ENCODE measurements at places on chromosomes 11 and 22. TPM values are rescaled to one million over a fixed set of nuclear protein-coding genes. Genes with fewer than 3 reads are reported as not detected.

- H3K27ac ChIP-seq, result peak overlapping the region; percentile 95
- H3K36me3 ChIP-seq, result peaks cover 40% of the 10 kb centered on the region
- no peak for DNase-seq
Measured at GRCh38 chr22:39429916-39430575, 26.8 kb upstream of the MGAT3 start.

Gene APOL5
- total RNA-seq, result not detected

DNA sequence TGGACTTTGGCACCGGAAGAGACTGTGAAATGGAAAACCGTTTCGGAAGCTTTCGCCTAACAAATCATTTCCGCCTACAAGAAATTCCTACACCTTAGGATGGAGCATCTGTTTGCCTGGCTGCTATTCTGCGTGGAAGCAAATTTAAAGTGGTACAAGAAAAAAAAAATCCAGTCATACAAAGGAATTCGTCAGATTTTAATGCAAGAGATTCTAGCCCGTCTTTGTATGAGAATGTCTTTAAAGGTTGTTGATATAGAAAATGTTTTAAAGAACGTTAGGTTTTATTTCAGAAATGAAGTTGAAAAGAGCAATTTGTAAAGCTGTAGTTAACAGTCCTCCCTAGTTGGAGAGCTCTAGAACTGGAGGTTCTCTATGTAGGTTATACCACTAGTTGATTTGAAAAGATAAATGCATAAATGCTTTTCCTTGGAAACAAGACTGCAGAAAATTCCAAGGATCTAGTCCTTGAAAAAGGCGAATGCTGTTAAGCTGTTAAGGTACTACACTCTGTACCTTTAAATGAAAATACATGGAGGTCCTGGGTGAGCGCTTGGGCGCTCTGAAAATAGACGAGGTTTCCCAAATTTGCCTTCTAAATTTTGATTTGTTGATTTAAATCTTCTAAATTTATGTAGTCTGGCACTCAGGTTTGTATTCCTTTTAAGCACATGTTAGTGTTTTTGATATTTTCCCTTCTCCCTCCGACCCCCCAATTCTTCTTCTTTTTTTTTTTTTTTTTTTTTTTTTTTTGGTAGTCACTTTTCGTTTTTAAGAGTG lies 2.4 kb downstream of the NCR3LG1 start:
- H3K4me1 ChIP-seq, result peaks cover 7% of the 10 kb centered on the region
- H3K27ac ChIP-seq, result peak overlapping the region; percentile 92
- peaks cover 10% of the 10 kb centered on the region for H3K36me3 ChIP-seq
- no peak for DNase-seq
- H3K4me3 ChIP-seq, result peak overlapping the region; percentile 98

DNA sequence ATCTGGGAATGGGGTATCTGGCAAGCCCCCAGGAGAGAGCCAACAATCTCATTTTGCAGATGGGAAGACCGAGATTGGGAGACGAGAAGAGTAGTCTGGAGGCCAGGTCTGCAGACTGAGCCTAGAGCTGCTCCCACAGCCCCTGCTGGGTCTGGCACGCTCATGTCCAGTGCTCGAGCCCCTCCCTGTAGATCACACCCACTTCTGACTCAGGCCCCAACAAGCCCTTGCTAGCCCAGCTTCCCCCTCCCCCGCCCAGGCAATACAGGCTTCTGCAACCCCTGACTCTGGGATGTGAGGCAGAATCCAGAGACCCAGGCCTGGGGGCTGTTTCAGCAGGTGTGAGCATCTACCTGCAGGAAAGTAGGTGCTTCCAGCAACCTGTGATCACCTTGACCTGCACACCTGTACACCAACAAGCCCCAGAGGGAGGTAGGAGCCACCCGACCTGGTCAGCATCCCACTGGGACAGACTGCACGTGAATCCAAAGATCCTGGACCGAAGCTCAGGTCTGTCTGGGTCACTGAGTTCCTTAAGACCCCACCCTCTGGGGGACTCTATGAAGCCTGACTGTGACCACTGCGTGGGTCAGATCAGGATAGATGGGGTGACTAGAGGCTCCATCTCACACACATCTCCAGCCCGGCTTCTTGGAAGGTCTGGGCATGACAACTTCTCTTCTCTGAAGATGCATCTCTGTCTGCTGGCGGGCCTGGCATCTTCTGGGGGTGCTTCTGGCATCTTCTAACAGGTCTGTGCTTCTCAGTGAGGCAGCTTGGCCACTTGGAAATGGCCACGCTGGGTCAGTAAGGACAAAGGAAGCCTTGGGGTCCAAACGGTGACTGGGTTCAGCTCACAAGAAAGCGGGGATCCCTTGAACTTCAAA lies 29.3 kb downstream of the LINC01488 start:
- no peak overlapping the region for H3K4me3 ChIP-seq
- no peaks in the 10 kb centered on the region for H3K4me1 ChIP-seq

DNA sequence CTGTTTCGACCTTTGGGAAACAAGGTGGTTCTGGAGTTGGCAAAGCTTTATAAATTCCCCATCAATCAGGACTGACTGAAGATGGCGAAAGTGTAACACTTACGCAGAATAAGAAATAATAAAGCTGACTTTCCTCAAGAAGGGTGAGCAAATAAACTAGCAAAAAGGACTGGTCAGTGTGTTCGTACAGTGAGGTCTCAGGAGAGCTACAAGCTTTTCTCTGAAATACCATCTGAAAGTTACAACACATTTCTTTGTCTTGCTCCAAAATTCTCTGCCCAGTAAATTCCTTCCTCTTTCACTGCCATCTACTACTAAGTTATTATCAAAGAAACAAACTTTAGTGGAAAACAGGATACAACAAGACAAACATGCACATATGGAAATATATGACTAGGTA lies 13.4 kb downstream of the PITPNB start:
- peak overlapping the region; percentile 23 for H3K27ac ChIP-seq
- H3K4me3 ChIP-seq, result no peak overlapping the region
- H3K27me3 ChIP-seq, result no peaks in the 10 kb centered on the region
- no peak for DNase-seq

- peaks cover 60% of the 10 kb centered on the region for H3K4me1 ChIP-seq
- DNase-seq, result no peak
- H3K36me3 ChIP-seq, result no peaks in the 10 kb centered on the region
- no peak overlapping the region for H3K4me3 ChIP-seq
- no peaks in the 10 kb centered on the region for H3K27me3 ChIP-seq
Measured at GRCh38 chr22:23233752-23234408, 53.6 kb downstream of the BCR start.

- H3K36me3 ChIP-seq, result no peaks in the 10 kb centered on the region
- H3K4me1 ChIP-seq, result peaks cover 8% of the 10 kb centered on the region
- H3K27ac ChIP-seq, result no peak overlapping the region
- peak overlapping the region; percentile 51 for H3K4me3 ChIP-seq
- DNase-seq, result no peak
Measured at GRCh38 chr11:36288442-36289225, 590 bp downstream of the COMMD9 start.

DNA sequence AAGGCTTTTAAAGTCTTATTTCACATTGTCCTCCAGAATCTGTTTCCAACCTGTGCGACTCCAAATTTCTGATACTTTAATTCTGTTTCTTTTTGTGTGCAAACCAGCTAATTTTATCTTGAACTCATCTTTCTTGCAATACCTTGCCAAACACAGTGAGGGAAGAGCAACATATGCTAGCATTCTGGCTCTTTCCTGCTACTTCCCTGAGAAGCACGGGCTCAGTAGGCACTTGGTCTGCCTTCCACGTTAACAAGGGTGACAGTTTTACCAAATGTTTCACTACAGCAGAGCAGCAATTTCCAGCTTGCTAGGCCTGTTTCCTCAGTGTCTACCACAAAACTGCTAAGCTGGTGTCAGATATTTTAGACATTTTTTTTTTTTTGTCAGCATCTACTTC lies 405.8 kb downstream of the NTM start:
- H3K27ac ChIP-seq, result no peak overlapping the region
- H3K4me3 ChIP-seq, result no peak overlapping the region
- no peak for DNase-seq
- no peaks in the 10 kb centered on the region for H3K36me3 ChIP-seq
- no peaks in the 10 kb centered on the region for H3K4me1 ChIP-seq

Gene BET1L
- total RNA-seq, result 42.3 TPM

GRCh38 chr22:44116755-44117684 lies 63.7 kb upstream of the PARVG start:
- H3K36me3 ChIP-seq, result no peaks in the 10 kb centered on the region
- no peak overlapping the region for H3K4me3 ChIP-seq
- no peak overlapping the region for H3K27ac ChIP-seq
- no peaks in the 10 kb centered on the region for H3K4me1 ChIP-seq

GRCh38 chr11:132114185-132114584 lies 743.8 kb downstream of the NTM start:
- H3K4me1 ChIP-seq, result no peaks in the 10 kb centered on the region
- H3K27me3 ChIP-seq, result no peaks in the 10 kb centered on the region
- H3K4me3 ChIP-seq, result no peak overlapping the region
- H3K36me3 ChIP-seq, result no peaks in the 10 kb centered on the region
- no peak overlapping the region for H3K27ac ChIP-seq
- DNase-seq, result no peak

DNA sequence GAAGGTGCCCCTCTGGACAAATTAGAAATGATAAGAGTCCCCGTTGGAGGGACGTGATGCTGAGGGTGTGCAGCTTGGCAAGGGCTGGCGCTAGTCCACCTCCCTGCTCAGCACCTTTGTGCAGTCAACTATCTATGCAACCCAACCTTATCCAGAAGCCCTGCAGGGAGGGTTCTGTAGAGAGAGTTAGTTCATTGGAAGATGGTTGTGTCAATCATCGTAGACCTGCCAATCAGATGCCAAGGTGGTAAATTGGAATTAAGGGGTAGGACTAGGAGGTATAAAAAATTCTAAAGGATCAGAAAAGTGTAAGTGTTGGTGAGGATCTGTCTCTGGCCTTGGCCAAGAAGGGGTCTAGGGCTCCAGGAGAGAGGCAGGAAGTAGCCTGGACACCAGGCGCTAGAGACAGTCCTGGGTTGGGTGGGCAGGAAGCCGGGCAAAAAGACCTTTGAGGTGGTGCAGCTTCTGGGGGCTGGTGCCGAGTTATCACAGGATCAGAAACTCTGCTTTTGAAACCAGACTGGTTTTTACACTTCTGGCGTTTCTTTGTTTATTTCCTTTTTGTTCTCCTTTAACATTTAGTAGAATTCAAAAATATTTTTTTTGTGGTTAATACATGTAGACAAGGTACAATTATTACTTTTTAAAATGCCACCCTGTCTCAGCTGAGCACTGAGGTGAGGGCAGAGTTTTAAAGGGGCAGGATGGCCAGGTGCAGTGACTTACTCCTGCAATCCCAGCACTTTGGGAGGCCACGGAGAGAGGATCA lies 1.6 kb downstream of the C1QTNF6 start:
- H3K27me3 ChIP-seq, result no peaks in the 10 kb centered on the region
- peak overlapping the region; percentile 82 for H3K27ac ChIP-seq
- no peaks in the 10 kb centered on the region for H3K36me3 ChIP-seq
- peak overlapping the region; percentile 42 for H3K4me3 ChIP-seq

Gene GVQW3
- total RNA-seq, result not detected

Gene HIC2
- total RNA-seq, result 8.2 TPM

GRCh38 chr22:45709060-45709739 lies 37.6 kb downstream of the ATXN10 start:
- no peaks in the 10 kb centered on the region for H3K4me1 ChIP-seq
- H3K4me3 ChIP-seq, result no peak overlapping the region
- no peak overlapping the region for H3K27ac ChIP-seq
- DNase-seq, result no peak
- H3K36me3 ChIP-seq, result peaks cover 6% of the 10 kb centered on the region
- H3K27me3 ChIP-seq, result no peaks in the 10 kb centered on the region

- H3K4me1 ChIP-seq, result no peaks in the 10 kb centered on the region
- no peaks in the 10 kb centered on the region for H3K27me3 ChIP-seq
- no peak overlapping the region for H3K4me3 ChIP-seq
- H3K27ac ChIP-seq, result no peak overlapping the region
- no peak for DNase-seq
Measured at GRCh38 chr11:59759900-59760299, 4.7 kb downstream of the STX3 start.

DNA sequence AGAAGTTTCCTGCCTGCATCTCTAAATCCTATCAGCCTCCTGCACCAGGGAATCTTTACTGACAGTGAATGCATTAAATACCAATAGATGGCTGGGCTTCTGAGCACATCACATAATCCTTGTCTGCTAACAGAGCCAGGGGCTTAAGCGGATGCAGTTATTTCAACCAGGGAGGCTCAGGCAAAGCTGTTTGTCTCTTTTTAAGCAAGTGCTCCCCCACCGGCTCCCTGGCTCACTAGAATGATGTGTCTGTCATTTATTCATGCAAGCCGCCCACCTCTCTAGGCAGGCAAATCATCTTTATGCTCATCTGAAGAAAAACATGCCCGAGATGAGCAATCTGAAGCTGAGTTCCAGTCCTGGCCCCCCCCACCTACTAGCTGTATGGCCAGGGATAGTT lies 182.3 kb downstream of the TENM4 start:
- H3K4me3 ChIP-seq, result no peak overlapping the region
- H3K4me1 ChIP-seq, result no peaks in the 10 kb centered on the region
- H3K27ac ChIP-seq, result no peak overlapping the region
- DNase-seq, result no peak

Gene CALCB
- total RNA-seq, result not detected

DNA sequence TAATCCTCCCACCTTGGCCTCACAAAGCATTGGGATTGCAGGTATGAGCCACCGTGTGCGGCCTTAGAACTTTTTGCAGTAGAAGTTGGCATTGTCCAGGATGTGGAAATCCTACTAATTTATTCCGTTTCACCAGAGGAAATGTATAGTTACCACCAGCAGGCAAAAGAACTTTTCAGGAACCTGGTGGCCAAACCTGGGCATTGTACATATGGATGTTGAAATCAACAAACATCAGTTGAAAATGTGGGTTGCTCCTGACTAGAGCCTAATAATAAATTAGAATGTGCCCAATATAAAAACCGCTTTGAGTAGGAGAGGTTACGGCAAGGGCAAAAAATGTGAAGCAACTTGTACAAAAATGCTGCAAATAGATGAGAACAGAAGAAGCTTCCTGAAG lies 40.7 kb upstream of the XBP1 start:
- DNase-seq, result no peak
- no peaks in the 10 kb centered on the region for H3K4me1 ChIP-seq
- H3K27me3 ChIP-seq, result no peaks in the 10 kb centered on the region

DNA sequence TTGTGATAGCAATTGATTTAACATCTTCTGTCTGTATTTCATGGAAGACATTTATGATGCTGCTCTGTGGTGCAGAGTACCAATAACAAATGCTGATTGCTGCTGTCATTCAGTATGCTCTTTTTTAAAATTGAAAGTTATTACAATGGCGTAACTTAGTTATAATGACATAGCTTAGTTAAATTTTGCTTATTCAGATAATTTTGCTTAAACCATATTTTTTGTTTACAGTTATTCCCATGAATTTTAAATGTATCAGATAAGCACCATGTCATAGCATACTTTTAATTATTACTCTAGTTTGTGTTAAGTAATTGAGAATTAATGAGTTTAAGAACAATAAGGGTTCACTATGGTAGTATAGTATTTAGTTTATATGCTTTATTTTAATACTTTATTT lies 15.5 kb downstream of the PRMT3 start:
- H3K4me3 ChIP-seq, result no peak overlapping the region
- no peaks in the 10 kb centered on the region for H3K27me3 ChIP-seq
- no peaks in the 10 kb centered on the region for H3K4me1 ChIP-seq

DNA sequence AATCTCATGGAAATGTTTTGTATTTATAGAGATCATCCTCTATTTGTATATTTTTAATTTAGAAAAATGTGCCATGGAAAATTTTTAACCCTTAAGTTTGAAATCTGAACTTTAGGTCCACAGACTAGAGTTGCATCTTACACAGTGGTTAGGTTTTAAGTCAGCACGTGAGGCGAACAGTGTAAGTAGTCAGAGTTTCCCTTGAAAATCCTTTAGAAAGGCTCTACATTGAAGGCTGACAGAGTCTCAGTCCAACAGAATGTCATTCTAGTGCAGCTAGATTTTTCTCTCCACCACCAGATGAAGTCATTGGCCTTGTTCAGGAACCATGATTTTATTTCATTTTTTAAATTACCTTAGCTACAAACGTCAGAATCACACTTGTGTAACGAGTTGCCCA lies 18.7 kb downstream of the HMGXB4 start:
- no peaks in the 10 kb centered on the region for H3K27me3 ChIP-seq
- no peak overlapping the region for H3K4me3 ChIP-seq
- H3K36me3 ChIP-seq, result peaks cover 3% of the 10 kb centered on the region
- H3K4me1 ChIP-seq, result no peaks in the 10 kb centered on the region

Gene TTC36
- 30.4 TPM for total RNA-seq

All from ascending aorta (tissue), 2 donors.